ENCODE measurements at places on chromosomes 5 and 9.

DNA sequence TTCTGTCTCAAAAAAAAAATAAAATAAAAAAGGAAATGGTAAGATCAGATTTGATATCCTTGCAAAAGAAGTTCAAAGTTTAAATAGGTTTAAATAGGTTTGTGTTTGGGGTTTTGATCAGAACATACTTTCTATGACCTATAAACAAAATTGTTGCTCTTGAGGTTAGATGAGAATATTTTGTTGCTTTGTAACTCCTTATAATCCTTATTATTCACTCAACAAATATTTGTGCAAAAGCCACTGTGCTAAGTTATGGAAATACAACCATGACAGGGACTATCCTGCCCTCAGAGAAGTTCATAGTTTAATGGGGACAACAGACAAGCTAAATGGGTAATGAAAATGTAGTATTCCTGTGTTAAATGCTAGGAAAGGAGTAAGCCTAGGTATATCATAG is 71.5 kb downstream of the INVS start:
- no peak for DNase-seq

- DNase-seq: no peak
These were observed 455.1 kb upstream of the MPDZ start for GRCh38 chr9:13734601-13735000.

DNA sequence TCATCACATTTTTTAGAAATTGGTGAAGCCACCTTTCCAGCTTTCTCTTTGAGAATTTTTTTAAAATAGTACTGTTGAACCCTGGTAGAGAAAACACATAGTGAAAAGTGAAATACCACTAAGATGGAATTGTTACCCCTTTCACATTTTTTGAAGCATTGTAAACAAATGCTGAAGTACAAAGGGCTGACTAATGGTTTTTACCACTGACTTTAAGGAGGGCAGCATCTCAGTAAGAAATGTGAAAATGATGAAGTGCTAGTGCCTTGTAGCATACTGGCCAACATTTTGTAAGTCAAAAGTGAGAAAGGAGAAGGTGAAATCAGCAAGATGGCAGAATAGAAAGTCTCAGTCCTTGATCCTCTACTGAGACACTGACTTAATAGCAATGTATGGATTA is 320.6 kb downstream of the PJA2 start:
- DNase-seq: peak; percentile 26

- no peak for DNase-seq
These were observed 1209.8 kb upstream of the CDH6 start for GRCh38 chr5:29983528-29984155.

GRCh38 chr5:106363578-106363977 is 1307.2 kb downstream of the EFNA5 start:
- peak; percentile 12 for DNase-seq

GRCh38 chr9:99762470-99762869 is 59.2 kb upstream of the NR4A3 start:
- no peak for DNase-seq

GRCh38 chr5:172593306-172593705 is 47.8 kb upstream of the NEURL1B start:
- DNase-seq: no peak

DNA sequence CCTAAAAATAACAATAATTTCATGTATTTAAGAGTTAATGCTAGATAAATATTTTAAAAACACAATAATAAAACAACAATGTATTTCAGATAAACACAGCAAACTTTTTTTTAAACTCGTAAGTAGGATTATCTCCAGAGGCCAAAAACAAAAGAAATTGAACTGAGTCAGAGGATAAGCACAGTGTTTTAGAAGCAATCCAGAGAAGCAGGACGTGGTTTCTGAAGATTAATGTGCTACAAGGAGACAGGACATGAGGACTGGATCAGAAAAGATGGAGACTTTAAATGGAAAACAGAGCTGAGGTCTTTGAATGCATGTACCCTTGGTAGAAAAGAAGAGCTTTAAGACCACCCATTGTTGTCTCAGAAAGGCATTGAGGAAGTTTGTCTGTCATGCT is 491.2 kb upstream of the TLE4 start:
- peak; percentile 27 for DNase-seq

- no peak for DNase-seq
These were observed 462.2 kb downstream of the RASEF start for GRCh38 chr9:82600536-82601292.

DNA sequence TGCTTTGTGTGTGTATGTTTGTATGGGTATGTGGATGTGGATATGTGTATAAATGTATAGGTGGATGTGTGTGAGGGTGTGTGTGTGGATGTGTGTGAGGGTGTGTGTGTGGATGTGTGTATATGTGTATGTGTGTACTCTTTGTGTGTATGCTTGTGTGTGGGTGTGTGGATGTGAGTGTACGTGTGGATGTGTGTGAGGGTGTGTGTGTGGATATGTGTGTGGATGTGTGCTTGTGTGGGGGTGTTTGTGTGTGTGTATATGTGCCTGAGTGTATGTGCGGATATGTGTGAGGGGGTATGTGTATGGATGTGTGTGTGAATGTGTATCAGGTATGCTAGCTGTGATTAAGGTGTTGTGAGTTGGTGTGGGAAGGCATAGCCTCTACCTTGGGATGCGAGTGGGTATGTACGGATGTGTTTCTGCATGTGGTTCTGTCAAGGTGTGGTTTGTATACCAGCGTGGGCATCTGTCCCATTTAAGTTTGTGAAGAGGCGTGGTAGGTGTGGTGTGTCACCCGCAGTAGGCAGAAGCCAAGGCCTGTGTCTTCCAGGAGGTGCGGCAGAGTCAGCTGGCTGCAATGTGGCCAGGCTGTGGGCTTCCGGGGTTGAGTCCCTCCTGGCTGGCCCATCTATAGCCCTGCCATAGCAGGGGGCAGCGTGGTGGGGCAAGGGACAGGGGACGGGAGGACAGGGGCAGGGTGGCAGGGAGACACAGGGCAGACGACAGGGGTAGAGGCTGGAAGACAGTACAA is 155.8 kb downstream of the DAB2IP start:
- DNase-seq: no peak

- no peak for DNase-seq
These were observed 39.0 kb downstream of the SEMA4D start for GRCh38 chr9:89458768-89459496.

DNA sequence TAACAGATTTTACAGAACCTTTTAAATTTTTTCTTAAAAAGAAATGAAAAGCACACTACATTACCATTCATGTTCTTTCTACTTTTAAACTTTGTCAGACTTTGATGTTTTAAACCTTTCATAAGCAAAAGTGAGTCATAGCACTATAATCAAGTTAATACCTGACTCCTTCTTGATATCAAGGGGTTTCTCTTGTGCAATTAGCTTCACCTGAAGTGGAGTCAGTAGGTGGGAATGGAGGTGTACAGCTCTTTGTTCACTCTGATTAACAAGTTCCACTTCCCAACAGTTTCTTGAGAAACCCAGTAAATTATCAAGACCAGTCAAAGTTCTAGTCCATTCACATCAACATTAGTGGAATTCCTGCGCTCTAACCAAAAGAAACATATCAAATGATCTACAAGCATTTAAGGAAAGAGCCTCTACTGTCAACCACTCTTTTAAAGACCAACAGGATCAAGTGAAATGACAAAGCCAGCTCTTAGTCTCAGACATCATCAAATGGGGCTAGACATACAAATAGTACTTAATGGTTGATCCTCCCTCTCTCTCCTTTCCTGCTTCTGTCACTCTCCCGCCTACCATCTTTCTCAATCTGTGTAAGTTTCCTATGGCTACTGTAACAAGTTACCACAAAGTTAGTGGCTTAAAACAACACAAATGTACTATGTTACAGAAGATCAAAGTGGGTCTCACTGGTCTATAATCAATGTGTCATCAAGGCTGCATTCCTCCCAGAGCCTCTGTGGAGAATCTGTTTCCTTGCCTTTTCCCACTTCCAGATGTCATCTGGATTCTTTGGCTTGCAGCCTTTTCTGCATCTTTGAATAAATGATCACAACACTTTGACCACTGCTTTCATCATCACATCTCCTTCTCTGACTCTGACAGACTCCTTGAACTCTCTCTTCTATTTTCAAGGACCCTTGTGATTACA is 68.0 kb downstream of the HINT1 start:
- DNase-seq: no peak

DNA sequence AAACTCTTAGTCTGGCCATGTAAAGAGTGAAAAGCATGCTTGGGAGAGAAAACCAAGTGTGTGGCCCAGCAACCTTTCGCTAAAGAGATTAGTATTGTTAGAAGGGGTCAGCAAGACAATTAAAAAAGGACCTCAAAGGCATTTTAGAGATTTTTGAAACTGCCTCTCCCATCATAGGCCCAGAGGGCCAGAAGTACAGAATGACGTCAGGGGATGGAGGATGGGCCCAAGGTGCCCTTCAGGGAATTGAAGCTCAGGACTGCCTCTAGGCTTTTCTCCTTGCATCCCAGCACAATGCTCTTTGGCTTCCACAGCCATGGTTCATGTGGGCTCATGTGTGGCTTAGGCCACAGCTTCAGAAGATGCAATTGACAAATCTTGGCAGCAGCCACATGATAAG is 287.0 kb upstream of the COX7C start:
- no peak for DNase-seq

GRCh38 chr9:84829471-84829870 is 159.9 kb downstream of the NTRK2 start:
- DNase-seq: no peak

- no peak for DNase-seq
These were observed 65.1 kb downstream of the SLC44A1 start for GRCh38 chr9:105309531-105309931.

GRCh38 chr5:177066224-177066623 is 20.5 kb upstream of the FGFR4 start:
- DNase-seq: no peak

DNA sequence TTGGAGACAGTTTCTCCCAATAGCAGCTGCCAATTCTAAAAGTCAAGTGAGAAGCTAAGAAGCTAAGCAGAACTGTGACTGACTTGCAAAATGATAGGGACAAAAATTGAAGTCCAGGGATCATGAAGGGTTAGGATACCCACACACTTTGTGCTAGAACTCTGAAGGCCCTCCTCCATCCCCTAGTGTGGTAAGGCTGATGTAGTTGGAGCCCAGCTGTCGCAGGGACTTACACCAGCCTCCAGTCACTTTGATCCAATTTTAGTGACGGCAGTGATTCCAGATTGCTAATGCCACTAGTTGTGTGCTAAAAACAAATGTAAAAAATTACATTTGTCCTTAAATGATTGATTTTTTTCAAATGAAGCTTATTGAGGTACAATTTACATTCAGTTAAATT is 742.7 kb upstream of the ZNF608 start:
- no peak for DNase-seq

- DNase-seq: no peak
These were observed 7.0 kb downstream of the FST start for GRCh38 chr5:53487436-53487835.

GRCh38 chr9:113495526-113495925 is 32.0 kb downstream of the RGS3 start:
- no peak for DNase-seq

DNA sequence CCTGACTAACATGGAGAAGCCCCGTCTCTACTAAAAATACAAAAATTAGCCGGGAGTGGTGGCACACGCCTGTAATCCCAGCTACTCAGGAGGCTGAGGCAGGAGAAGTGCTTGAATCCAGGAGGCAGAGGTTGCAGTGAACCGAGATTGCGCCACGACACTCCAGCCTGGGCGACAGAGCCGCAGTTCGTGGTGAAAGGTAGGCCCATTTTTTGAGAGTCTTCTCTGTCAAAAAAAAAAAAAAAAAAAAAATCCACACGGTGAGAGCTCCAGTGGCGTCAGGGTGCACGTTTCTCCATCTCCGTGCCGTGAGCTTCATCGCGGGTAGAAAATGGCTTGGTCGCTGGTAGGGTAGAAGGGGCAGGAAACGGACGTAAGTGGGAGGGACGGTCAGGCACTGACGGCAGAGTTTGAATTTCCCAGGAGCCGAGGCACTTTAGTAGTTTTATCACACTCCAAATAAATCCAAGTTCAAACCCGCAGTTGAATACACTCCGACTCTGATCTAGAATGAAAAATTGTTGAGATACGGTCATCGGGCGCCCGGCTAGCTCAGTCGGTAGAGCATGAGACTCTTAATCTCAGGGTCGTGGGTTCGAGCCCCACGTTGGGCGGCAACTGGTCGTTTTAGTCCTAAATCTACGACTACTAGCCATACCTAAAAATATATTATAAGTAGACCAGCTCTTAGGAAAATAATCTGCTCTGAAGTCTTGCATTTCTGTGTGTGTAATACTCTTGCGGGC is 2.4 kb upstream of the TRIM7 start:
- DNase-seq: peak; percentile 94

DNA sequence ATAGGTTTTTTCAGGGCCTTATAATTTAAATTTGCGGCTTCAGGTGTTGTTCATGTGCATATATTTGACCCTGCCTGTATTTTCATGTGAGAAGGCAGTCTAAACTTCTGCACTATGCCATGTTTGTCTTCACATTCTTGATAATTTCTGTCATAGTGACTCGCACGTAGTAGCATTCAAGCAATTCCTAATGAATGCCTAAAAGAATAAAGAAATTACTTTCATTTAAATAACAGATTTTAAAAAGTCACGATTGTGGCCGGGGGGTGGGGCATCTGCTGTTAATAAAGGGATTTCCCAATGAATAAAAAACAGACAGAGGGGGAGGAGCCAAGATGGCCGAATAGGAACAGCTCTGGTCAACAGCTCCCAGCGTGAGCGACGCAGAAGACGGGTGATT is 318.0 kb downstream of the ADAMTS6 start:
- DNase-seq: peak; percentile 80

- peak; percentile 87 for DNase-seq
These were observed 40.4 kb upstream of the FGF1 start for GRCh38 chr5:142726188-142726731.

DNA sequence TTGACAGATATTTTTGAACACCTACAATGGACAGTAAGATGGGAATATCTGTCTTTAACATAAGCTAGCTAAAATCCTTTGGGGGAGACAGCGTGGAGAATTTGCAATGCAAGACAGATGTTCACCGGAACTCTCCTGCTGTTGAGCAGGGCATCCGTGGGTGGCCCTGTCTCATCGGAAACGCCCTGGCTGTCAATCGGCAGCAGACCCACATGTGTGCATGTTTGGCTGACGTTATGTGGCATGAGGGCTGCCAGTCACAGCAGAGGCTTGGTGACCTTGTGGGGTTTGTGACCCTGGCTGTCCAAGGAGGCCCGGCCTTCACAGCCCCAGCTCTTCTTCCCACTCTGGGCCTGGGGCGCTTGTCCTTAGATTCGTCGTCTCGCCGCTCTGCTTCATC is 129.7 kb upstream of the OTULINL start:
- no peak for DNase-seq

- DNase-seq: no peak
These were observed 14.3 kb upstream of the SIL1 start for GRCh38 chr5:139212486-139212885.

DNA sequence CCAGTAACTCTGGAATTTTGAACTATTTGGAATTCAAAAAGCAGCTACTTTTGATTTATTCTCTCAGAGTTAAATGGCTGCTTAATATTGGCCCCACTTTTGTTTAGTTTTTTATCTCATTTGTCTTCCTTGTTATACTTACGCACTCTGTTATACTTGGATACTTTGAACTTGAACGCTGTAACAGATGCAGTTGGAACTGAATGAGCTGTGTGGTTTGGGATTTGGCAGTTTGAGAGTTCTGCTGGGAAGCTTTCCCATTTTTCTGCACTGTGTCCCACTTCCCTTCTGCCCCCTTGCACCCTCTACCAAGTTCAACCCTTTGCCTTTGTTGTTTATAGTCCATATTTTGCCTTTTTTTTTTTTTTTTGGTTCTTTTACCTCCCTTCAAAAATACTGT is 3.8 kb downstream of the RHOBTB3 start:
- DNase-seq: peak; percentile 90

- peak; percentile 73 for DNase-seq
These were observed 79.3 kb downstream of the TLE1 start for GRCh38 chr9:81609782-81610739.

- DNase-seq: no peak
These were observed 5.1 kb downstream of the MLANA start for GRCh38 chr9:5895782-5896181.

- peak; percentile 9 for DNase-seq
These were observed 190.8 kb upstream of the SEMA6A start for GRCh38 chr5:116765441-116765840.

Data from fibroblast of lung (primary cell).